ENCODE measurements at places on chromosomes 2 and 18. TPM values are rescaled to one million over a fixed set of nuclear protein-coding genes. Genes with fewer than 3 reads are reported as not detected.

DNA sequence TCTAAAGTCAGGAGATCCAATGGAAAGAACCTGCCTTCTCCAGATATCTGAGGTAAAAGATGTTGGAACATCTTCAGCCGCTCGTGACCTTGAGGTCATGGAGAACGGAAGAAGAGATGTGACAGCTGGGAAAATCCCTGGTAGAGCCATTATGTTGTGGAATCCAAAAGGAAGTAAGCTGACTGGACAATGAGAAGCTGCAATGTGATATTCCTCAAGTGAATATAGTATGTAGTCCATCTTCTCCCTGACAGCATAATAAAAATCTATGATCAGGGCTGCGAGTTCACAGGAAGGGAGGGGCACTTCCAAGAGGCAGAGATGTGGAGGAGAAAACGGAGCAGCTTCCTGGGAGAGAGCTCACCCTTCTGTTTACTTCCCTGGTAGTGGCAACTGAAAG is 201.0 kb upstream of the SP5 start:
- no peak for DNase-seq

- DNase-seq, result no peak
Measured at GRCh38 chr2:232053777-232054176, 92.3 kb downstream of the DIS3L2 start.

DNA sequence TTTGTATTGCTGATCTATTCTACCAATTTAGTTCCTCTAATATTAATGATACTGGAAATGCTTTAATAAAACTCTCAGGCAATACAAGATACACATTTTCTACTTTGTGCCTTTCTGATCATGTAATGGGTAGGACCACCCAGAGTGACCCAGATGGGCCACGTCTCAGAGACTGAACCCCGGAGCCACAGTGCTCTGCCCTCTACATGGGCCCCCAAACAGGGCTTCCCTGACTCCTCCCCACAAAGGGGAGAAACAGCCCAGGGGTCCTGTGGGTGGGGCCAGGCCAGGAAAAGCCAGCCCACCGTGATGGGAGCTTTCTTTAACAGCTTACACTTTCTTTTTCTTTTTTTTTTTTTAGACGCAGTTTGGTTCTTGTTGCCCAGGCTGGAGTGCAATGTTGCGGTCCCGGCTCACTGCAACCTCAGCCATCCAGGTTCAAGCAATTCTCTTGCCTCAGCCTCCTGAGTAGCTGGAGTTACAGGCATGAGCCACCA is 18.4 kb downstream of the HDAC4 start:
- no peak for DNase-seq

- DNase-seq, result peak; percentile 42
Measured at GRCh38 chr2:39737661-39738060, 41.4 kb downstream of the THUMPD2 start.

DNA sequence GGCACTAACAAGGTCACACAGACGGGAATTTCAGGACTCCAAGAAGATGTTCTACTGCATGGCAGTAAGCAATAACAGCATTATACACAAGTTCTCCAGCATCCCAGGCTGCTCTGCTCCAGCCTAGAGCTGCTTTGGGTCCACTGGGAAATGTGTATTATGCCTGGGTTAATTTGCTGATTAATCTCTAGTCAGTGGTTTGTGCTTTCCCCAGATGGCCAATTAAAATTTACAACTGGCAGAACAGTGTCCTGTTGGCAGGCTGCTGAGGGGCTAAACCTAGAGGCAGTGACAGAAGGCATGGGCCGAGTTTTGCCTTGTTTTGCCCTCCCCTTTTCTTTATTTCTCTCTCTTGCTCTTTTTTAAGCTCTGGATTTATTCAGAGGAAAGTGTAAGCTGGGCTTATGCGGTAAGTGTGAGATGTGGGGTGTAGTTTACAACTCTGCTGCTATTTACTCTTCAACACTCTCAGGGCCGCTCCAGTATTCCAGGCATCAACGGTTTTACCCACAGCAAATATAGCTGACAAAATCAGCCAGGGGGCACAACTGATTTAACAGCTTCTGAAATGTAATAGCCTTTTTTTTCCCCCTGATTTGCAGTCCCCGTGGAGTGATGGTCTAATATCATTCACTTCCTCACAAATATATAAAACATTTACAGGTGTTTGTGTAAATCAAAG is 348.0 kb downstream of the GPD2 start:
- no peak for DNase-seq

GRCh38 chr2:54655046-54655809 is 68.2 kb upstream of the EML6 start:
- no peak for DNase-seq

GRCh38 chr2:240934701-240935102 is 28.6 kb downstream of the CROCC2 start:
- DNase-seq, result no peak

GRCh38 chr2:239472235-239472775 is 71.5 kb upstream of the HDAC4 start:
- no peak for DNase-seq

- DNase-seq, result peak; percentile 91
Measured at GRCh38 chr18:44536046-44536445, 144.6 kb upstream of the SETBP1 start.

GRCh38 chr18:59520562-59521355 is 161.7 kb upstream of the LMAN1 start:
- DNase-seq, result no peak

GRCh38 chr18:57035590-57035989 is 111.3 kb upstream of the BOD1L2 start:
- no peak for DNase-seq

DNA sequence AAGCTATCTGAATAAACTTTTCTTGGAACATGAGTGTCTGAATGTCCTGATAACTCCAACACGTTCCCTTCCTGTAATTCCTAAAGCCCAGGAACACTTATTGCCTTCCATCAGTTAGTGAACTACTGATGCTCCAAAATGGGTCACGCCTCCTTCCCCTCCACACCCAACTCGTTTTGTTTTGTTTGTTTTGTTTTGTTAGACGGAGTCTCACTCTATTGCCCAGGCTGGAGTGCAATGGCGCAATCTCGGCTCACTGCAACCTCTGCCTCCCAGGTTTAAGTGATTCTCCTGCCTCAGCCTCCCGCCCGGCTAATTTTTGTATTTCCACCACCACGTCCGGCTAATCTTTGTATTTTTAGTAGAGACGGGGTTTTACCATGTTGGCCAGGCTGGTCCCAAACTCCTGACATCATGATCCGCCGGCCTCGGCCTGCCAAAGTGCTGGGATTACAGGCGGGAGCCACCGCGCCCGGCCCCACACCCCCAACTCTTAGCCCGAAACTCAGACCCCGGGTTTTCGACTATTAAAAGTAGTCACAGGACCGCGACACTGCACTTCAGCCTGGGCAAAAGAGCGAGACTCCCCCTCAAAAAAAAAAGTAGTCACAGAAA is 774 bp downstream of the IER3IP1 start:
- peak; percentile 7 for DNase-seq

DNA sequence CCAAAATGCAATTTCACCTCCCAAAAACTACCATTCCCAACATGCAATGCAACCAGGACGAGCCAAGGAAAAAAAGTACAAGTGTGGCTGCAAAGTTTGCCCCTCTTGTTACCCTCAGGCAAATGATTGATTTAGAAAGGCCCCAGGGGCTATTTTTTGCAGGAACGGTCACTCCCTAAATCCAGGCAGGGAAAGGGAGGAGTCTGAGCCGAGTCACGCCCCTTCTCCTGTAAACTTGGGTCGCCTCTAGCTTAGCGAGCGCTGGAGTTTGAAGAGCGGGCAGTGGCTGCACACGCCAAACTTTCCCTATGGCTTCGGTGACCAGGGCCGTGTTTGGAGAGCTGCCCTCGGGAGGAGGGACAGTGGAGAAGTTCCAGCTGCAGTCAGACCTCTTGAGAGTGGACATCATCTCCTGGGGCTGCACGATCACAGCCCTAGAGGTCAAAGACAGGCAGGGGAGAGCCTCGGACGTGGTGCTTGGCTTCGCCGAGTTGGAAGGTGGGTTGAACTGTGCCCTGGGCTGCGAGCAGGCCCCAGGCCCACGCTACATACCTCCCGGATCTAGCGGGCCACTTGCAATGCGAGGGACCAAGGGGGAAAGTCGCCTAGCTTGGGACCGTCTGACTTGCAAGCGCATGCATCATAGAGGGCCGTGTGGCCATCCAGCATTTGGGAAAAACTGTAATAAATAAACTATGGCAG is at the start of gene GALM:
TSS of gene GALM (plus strand) at position 261 of the 702 bp plus-strand sequence. CDS start at position 309, 48 bp downstream.
- peak; percentile 92 for DNase-seq

DNA sequence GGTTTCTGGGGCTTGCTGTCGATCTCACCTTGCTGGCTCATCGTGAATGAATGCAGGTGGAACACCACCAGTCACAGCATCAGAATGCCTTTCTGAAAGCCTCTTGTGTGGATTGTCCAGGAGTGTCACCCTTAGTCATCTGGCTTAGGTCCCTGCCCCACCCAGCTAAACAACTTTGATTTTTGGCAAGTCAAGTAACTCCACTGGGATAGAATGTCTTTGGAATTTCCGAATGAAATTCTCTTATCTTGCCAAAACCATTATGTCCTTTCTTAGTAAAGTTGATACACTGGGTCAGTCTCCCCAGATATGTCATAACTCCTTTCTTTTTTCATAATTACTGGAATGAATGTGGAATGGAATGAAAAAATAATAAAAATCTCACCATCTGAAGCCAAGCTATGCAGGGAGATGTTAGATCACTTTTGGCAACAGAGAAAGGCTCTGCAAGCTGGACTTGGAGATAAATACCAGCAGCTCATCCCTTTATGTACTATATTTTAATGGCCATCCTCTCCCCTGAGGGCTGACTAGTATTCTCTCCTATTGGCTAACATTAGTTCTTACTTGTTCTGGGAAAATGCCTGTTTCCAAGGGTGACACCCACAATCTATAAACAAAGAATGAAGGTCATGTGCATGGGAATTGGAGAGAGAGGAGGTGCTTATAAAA is 35.4 kb downstream of the INSIG2 start:
- peak; percentile 82 for DNase-seq

- DNase-seq, result no peak
Measured at GRCh38 chr2:11357428-11357972, 13.1 kb upstream of the ROCK2 start.

GRCh38 chr2:165469417-165469816 is at the start of gene CSRNP3:
Gene CSRNP3 (plus strand): TSS chr2:165469698. CDS start chr2:165595066, 125,368 bp downstream.
- DNase-seq, result peak; percentile 2

GRCh38 chr2:9231291-9232165 is 24.9 kb downstream of the ASAP2 start:
- no peak for DNase-seq

- DNase-seq, result no peak
Measured at GRCh38 chr2:221245045-221245444, 327.1 kb downstream of the EPHA4 start.

DNA sequence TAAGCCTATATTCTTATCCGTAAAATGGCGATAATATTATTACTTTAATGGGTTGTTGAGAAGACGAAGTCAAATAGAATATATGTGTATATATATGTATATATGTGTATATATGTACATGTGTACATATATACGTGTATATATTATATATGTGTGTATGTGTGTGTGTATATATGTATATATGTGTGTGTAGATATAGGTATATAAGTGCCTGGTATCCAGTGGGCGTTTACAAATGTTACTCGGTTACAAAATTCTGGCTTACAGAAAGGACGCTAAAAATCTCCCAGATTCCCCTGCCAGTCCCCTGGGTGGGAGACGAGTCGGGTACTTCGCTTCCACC is 295 bp upstream of the MTX2 start:
- no peak for DNase-seq

BOK gene
- 13.1 TPM for total RNA-seq

REEP1 gene
- not detected for total RNA-seq

GALM gene
- 47.0 TPM for total RNA-seq

DNAJC5G gene
- total RNA-seq, result not detected

OTX1 gene
- 0.88 TPM for total RNA-seq

ANKRD62 gene
- not detected for total RNA-seq

FABP1 gene
- not detected for total RNA-seq

CNDP2 gene
- total RNA-seq, result 34.7 TPM

SMYD1 gene
- not detected for total RNA-seq
